Activated CD4-positive, alpha-beta T cell treated with anti-CD3 and anti-CD28 coated beads, Interleukin-2, amount 10 ng/mL, durations not matched to agents 7 days and 5 days (primary cell): ENCODE measurements at places on chromosomes 6 and 20.

DNA sequence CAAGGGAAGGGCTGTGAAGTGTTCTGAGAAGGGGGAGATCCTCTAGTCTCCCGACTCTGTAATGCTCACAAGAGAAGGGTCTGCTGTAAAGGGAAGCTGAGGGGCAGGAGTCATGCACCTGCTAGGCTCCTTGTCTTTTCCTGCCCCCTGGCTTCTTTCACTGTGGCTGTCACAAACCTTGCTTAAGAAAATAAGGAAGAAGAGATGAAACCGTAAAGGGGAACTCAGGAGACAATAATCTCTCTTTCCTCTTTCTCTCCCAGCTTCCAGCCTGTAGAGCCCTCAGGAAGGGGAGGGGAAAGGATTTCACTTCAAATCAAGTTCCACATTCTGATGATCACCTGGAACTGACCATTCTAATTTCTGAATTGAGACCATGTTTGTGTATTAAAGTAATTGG lies 26.3 kb downstream of the SLC13A3 start:
- no peak for DNase-seq

- no peak for DNase-seq
These were observed 157.7 kb upstream of the THBS2 start for GRCh38 chr6:169411296-169411695.

- DNase-seq, result no peak
These were observed 20.7 kb upstream of the SULF2 start for GRCh38 chr20:47805951-47806350.

DNA sequence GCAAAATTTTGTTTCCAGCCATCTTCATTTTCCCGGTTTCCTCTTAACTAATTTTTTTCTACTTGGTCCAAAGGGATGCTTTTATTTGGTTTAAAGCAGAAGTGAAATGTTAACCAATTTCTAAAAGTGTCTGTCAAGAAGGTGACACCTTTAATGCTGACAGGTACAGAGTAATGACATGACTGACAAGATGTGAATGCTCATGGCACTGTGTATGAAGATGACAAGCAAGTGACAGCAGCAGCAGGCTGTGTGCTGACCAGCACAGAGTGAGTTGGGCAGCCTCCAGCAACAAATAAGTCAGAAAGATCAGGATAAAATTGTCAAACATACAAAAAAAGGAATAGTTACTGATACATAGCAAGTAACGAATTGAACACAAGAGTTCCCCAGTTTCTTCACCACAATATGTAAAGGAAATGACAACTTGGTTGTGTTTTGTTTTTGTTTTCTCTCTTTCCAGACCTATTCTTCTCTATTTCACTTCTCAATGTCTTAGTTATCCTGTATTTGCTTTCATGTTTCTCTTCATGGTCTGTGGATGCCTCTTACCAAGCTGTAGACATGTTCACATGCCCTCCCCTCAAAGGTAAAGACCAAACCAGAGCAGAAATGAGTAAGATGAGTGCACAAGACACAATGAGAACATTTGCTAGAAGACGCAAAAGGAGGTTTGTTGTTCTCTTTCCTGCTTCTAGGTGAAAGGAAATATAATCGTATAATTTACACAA lies 174.9 kb downstream of the FRK start:
- DNase-seq, result no peak

- no peak for DNase-seq
These were observed 135.3 kb upstream of the ARMC2 start for GRCh38 chr6:108712946-108713345.

- no peak for DNase-seq
These were observed 61.3 kb downstream of the ATRN start for GRCh38 chr20:3532089-3532615.

GRCh38 chr20:24109008-24109407 lies 120.4 kb upstream of the GGTLC1 start:
- no peak for DNase-seq

DNA sequence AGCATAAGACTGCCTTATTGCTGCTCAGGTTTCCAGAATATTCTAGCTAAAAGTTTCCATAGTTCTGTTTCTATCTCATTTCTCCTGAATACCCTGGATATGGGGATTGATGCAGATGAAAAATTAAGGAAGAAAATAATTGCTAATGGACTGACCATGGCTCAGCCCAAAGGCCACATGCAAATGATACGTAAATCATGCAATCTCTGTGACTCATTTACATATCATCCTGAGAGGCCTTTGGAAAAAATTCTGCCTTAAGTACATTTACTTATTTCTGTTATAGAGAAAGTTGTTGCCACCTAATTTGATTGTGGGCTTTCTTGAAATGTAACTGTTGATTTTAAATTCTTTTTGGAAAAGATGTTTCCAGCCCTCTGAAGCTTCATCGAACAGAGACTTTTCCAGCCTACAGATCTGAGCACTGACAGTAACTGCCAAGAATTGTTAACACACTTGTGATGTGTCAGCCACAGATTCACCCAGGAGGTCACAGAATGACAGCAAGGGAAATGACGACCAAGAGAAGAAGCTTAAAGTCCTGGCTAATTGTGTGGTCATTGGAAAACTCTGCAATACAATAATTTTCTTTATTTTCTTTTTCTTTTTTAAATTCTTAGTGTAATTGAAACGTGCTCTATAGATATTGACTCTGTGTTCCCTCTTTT lies 174.8 kb downstream of the DOK5 start:
- DNase-seq, result no peak

- DNase-seq, result no peak
These were observed 68.0 kb downstream of the CYP39A1 start for GRCh38 chr6:46584586-46584985.
